ENCODE measurements at places on chromosomes 1 and 21.

DNA sequence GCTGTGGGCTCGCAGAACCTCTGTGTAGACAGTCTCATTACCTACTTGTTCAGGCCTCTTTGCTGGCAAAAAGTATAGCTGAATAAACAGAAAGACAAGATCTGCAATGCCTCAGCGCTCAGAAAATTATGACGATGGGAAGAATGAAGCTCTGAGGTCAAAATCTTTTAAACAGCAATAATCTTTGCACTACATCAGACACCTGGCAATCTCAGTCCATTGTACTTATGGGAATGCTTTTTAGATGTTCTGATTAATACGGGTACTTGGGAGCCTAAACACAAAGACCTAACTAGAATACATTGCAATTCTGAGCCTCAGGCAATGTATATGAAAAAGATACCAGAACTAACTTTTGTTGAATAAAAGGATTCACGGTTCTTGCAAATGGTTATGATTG is 410.7 kb downstream of the SMYD3 start:
- DNase-seq: no peak

- no peak for DNase-seq
These were observed 7.9 kb downstream of the AGRN start for GRCh38 chr1:1027791-1028190.

DNA sequence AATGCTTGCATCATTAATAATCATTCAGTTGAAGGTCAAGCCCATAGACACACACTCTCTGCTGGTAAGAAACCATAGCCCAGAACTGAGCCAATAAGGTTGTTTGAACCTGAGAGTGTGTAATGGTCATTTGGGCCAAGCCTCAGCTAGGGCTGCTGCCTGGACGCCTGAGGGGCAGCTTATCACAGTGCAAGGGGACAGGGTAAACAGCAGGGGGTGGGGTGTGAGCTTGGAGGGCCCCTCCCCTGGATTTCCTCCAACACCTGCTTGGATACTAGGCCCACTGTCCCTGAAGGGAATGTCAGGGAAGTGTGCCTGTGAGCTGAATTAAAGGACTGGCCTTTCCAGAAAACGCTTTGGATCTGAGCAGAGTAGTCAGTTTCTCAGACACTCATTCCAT is 24.6 kb upstream of the CNTN2 start:
- DNase-seq: no peak

GRCh38 chr21:41228492-41228891 is 60.5 kb downstream of the BACE2 start:
- no peak for DNase-seq

DNA sequence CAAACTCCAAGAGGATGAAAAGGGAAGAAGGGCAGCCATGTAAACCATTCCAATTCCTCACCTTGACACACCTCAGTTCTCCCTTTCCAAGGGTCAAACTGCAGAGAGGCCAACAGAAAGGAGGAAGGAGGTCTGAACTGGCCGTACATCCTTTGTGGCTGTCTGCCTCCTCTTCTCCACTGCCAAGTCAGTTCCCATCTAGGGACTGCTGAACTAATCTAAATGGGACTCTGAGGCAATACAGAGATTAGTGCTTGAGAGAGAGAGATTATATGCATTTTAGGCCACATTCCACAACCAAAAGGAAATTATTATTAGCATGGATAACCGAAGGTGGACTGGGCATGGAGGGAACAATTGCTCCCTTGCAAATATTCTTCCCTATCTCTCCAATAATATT is 2.7 kb downstream of the ARHGEF11 start:
- no peak for DNase-seq

All from activated T-helper 1 cell treated with Interleukin-2 at 50 U/mL for 16 hours (primary cell).